Activated CD4-positive, alpha-beta T cell treated with anti-CD3 and anti-CD28 coated beads for 36 hours (primary cell): ENCODE measurements at places on chromosomes 13 and 19. TPM values are rescaled to one million over a fixed set of nuclear protein-coding genes. Genes with fewer than 3 reads are reported as not detected.
A peak's percentile ranks its signal among the peaks of the same experiment; 100 is the strongest.

- DNase-seq, result no peak
Measured at GRCh38 chr13:100245104-100245503, 156.2 kb downstream of the PCCA start.

DNA sequence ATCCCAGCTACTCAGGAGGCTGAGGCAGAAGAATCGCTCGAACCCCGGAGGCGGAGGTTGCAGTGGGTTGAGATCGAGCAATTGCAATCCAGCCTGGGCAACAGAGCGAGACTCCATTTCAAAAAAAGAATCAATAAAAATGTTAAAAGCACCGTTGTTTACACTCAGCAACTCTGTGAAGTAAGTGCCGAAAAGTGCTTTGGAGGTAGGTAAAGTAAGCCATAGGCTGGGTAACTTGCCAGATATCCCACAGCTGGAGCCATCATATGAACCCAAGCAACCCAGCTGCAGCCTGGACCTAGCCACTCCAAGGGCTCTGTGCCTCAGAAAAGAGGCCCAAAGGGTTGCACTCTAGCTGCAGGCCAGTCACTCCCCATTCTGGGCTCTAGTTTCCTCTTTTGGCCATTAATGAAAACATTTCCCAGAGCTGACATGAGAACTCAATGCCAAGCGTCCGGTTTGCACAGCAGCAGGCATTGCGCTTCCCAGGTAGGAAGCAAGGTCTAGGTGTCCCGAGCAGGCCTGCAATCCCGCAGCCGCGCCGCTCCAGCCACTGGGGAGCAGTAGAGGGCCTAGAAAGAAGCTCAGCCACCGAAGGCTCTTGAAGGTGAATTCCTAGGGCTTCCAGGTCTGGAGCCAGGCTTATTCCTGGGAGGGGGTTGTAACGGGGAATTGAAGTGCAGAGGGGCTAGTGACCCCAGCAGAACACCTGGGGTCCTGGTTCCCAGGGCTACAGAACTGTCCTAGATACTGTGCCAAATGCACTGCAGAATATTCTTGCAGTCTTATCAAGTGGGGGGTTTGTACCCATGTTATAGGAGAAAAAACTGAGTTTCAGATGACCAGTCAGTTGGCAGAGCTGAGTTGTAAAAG is 4.1 kb upstream of the CD79A start:
- DNase-seq, result peak; percentile 84

The LILRB5 gene
- not detected for total RNA-seq

DNA sequence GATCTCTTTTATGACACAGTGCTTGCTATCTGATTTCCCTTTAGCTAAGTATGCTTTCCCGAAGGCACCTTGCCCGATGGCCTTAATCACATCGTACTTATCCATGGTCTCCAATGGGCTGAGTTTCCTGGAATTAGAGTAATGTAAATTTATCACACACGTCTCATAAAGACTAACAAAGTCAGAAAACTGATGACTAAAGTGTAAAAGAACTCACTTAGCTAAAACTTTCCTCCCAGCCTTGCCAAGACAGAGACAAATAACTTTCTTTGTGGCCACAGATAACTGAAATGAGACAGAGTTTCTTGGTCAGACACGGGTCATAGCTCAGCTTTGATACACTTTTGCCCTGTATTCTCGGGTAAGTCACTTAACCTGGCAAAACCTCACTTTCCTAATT is 1.5 kb downstream of the NEK5 start:
- DNase-seq, result no peak

GRCh38 chr13:92537471-92537870 is 689.1 kb upstream of the GPC6 start:
- no peak for DNase-seq

DNA sequence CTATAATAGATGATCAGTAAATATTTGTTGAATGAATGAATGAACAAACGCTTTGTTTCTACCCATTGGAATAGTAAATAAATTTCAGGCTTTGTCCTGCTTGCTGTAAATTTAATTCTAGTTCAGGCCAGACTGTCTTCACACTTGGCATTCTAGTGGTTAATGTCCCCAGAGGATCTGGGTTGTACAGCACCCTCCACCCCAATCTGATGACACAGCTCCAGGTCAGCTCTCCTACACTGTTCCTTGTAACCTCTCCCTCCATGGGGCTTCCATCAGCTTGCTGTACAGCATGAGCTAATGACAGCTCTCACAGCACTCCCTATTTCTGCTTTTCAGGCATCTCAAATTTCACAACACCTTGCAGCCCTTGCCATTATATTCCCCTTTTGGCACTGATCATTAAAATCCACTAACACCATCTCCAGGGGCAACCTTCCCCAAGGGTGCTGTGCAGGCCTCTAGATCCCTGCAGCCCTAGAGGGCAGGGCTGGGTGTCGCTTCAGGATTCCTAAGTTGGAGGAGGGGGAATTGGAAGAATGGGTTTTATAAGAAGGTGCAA is 12.7 kb upstream of the KL start:
- no peak for DNase-seq

GRCh38 chr19:50422397-50423278 is 3.9 kb downstream of the SPIB start:
- no peak for DNase-seq

The DZIP1 gene
- 0.33 TPM for total RNA-seq

The ZNF556 gene
- not detected for total RNA-seq

- DNase-seq, result no peak
Measured at GRCh38 chr13:60355056-60355455, 42.0 kb upstream of the TDRD3 start.

DNA sequence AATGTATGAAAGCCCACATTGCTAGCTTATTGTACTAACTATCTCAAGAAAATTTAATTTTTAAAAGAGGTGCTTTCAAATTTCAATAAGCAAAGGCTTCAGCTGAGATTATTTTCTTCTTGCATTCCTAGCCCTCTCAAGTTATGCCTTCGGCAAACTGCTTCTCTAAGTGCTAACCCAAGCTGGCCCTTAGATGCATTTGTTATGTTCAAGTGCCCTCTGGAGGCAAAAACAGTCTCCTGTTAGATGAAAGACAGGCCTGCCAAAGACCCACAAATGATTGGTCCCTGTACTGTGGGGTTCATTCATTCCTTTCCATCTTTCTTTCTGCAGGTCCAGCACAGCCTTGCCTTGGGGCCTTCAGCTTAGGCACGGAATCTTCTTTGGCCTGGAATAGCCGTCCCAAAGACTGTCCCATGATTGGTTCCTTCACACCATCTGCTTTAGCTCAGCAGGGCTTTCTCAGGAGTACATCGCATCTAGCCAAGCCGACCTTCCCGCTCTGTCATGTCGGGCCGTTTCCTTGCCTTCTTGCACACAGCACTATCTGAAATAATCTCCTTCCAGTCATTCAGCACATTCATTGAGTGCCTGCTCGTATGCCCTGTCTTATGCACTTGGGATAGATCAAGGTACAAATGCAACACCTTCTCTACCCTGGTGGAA is 26.4 kb upstream of the TPTE2 start:
- peak; percentile 46 for DNase-seq

- no peak for DNase-seq
Measured at GRCh38 chr13:41622432-41623429, 165.4 kb downstream of the RGCC start.

DNA sequence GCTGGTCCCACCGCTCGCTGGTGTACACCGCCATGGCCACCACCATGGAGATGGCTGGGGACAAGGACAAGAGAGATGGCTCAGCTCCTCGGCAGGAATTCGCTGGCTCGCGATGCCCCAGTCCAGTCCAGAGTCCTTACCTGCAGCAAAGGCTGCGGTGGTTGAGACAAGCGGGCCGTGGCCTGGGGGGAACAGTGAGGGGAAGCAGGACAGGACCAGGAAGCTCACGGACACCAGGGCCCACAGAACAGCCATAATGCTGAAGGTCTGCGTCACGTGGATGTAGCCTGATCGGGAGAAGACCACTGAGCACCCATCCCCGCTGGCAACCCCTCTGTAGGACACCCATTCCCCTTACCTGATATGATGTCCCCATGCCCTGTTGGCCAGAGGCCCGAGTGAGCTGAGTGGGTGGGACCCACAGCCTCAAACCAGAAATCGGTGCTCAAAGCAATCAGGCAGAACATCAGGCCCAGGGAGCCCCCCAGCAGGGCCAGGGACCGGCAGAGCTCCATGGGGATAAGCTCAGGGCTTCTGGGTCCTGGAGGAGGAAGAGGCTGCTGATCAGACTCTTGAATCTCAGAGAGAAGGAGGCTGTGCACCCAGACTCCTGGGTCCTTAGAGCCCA is 319 bp downstream of the NKG7 start:
- DNase-seq, result no peak

DNA sequence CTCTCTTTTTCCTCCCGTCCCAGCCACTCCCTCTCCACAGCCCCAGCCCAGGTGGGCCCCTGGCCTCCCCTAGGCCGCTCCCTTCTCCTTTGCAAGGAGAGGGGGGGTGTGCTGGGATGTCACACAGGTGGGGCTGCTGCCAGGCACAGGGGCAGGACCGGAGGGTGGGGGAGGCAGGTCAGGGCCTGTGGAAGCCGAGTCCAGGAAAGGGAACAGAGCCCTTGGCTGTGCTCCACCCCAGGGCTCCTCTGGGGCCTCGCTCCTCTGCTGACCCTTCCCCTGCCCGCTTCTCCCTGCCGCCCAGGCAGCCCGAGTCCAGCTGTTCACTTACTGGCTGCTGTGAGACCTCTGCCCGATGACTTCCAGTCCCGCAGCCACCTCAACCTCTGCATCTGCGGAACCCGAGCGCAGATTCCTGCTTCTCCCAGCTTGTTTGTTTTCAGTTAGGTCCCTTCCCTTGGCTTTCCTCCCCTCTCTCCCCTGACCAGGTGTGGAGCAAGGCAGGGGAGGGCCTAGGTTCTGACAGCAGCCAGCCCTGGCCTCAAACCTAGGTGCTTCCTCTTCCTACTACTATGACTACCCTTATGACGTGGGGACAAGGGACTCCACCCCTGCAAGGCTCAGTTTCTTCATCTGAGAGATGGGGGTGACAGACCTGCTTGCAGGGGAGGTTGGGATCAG is 850 bp upstream of the KLK11 start:
- DNase-seq, result no peak

- no peak for DNase-seq
Measured at GRCh38 chr19:31725051-31725450, 375.8 kb upstream of the TSHZ3 start.

The SLITRK6 gene
- not detected for total RNA-seq

- no peak for DNase-seq
Measured at GRCh38 chr19:52065399-52065798, 16.8 kb upstream of the ZNF432 start.

DNA sequence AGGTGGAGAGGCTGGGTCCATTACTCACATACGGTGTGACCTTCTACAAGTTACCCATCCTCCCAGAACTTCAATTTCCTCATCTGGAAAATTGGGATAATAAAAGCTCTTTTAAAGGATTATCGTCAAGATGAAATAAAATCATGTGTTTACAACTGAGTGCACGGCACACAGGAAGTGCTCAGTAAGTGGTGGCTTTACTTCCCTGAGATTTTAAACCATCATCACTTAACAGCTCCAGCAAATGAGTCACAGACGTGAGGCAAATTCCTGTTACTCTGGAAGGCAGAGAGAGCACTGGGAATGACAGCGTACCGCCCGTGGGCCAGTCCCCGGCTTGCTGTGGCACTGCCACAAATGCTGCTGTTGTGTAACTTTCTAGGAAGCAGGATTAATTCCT is 64.1 kb downstream of the MRPL57 start:
- no peak for DNase-seq

DNA sequence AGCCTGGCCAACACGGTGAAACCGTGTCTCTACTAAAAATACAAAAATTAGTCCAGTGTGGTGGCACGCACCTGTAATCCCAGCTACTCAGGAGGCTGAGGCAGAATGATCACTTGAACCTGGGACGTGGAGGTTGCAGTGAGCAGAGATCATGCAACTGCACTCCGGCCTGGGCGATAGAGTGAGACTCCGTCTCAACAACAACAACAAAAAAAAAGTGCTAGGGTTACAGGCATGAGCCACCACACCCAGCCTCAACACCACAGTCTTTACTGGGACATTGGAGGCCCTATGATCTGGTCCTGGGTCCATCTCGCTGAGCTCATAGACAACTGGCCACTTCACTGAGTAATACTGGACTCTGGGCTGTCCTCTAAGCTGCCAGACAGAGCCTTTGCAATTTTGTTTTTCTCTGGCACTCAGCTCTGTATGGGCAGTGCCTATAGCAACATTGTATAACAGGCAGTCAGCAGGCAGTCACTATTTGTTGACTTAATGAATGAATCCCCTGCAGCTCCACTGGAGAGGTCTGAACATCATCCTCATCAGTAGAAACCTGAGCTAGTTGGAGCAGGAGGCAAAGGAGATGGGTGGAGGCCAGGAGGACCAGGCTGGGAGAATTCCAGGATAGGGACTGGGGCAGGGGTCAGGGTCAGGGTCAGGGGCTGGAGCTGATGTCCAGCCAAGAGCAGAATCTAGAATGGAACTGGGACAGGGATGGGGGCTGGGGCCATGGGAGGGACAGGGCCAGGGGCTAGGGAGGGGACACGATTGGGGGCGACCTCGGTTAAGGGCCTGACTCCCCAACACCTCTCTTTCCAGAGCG is 8.1 kb downstream of the BLOC1S3 start:
- DNase-seq, result no peak

DNA sequence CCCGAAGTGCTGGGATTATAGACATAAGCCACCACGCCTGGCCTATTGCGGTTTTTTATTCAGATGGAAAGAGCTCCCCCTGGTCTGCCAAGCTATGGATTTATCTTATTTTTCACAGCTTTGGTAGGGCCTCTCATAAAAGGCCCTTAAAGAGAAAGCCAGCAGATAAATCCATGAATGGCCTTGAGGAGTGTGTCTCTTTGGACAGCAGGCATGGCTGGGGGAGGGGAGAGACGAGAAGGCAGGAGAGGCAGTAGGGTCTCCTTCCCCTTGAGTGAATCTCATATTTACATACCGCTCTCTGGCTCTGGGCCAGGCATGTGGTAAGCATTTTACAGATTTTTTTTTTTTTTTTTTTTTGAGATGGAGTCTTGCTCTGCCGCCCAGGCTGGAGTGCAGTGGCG is 25.2 kb downstream of the MARK4 start:
- no peak for DNase-seq

DNA sequence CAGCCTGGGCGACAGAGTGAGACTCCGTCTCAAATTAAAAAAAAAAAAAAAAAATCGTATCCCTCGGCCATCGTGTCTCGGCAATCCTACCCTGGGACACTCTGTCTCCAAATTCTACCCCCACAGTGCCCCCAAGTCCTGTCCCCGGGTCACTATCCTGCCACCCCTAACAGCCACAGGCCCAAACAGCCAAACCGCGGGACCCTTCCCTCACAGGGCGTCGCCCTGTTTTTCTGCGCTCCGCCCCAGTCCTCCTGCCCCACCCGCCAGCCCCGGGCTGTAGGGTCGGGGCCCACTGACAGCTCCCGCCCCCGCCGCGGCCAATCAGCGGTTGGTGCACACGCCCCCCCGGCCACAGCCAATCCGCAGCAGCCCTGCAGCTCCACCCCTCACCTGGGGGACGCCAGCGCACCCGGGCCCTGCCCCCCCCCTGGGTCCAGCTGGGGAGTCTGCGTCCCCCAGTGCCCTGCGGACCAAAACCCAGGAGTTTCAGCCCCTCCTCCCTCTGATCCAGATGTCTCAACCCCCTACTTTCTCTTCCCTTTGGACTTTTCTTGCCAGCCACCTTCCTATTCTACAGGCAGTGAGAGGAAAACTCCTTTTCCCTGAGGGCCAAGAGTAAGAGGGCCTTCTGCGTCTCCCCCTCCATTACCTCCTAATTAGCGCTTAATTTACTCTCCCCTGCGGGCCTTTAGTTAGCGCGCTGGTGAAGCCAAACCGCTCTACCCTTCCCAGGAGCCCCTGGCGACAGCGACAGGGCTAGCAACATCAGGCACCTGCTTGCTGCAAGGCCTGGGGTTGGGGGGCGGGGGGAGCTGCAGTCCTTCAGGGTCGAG is 1.5 kb upstream of the BCAT2 start:
- DNase-seq, result peak; percentile 78
